ENCODE measurements at places on chromosomes 5 and 9. TPM values are rescaled to one million over a fixed set of nuclear protein-coding genes. Genes with fewer than 3 reads are reported as not detected.

Gene ORM2
- total RNA-seq: 2.8 TPM

Gene DROSHA
- 46.5 TPM for total RNA-seq

DNA sequence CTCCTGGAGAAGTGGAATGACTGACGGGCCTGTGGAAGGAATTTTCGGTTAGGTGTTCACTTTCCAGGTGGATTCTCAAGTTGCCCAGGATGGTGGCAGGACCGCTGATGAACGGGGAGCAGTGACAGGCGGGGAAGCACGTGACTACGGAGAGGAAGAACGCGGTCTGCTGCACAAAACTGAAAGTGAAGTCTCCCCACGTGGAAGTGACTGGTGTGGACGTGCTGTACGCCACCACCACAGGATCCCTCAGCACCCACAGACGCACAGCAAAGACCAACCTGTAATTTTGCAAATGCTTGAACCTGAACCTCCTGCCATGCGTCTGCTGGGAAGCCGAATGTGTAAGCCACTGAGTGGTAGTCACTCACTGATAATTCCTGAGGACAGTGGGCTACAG, 51.4 kb downstream of the RNF130 start:
- no peak for DNase-seq

DNA sequence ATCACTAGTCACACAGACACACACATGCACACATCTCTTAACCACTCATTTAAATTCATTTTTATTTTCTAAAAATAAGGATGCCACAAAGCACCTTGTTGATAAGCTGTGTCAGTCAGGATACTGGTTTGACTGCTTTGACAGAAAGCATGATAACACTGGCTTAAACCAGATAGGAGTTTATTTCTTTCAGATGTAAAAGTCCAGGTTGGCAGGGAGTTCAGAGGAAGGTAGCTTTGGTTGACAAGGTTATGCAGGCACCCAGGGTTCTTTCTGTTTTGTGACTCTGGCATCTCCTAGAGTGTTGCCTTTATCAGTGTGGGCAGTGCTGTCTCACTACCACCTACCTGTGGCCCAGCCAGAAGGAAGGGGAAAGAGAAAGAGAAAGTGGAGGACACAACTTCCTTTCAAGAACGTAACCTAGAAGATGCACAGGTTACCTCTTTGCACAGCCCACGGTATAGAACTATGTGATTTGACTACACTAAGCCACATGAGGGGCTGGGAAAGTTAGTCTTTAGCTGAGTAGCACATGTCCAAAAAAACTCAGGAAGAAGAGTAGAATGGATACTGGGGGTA, 334.7 kb downstream of the OSTF1 start:
- DNase-seq: no peak

DNA sequence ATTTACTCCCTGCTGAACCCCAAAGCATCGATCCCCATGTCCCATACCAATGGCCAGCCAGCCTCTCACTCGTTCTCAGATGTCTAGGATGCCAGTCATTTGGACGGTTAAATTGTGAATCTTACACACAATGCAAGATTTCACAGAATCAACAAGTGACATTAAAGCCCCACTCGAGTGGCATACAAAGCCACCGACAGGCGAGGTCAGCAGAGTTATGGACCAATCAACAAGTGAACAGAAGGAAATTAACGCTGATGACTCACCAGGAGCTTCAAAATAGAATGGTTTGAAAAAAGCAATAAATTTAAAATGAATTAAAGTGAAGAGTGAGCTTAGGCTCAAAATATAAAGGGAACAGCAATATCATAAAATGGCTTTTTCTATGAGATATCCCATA, 8.2 kb upstream of the RUFY1 start:
- no peak for DNase-seq

Gene IFNA6
- not detected for total RNA-seq

Gene CCL28
- 32.3 TPM for total RNA-seq

Gene PRDM9
- total RNA-seq: not detected

- DNase-seq: no peak
Measured at GRCh38 chr5:6384856-6385255, 6.5 kb upstream of the MED10 start.

Gene FIBCD1
- 6.0 TPM for total RNA-seq

DNA sequence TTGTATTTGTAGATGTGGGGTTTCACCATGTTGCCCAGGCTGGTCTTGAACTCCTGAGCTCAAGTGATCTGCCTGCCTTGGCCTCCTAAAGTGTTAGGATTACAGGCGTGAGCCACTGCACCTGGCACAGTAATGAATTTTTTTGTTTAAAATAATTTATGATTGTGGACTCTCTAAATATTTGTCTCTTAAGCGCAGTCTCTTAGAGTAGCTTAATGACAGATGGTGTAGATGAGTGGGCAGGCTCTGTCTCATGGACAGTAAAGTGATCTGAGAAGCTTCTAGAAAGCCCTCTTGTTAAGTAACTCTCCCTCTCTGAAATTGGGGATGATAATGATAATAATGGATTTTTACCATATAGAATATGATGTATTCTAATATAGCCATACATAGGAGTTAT, 47.5 kb upstream of the KIAA1958 start:
- no peak for DNase-seq

Gene CARTPT
- total RNA-seq: 0.23 TPM

DNA sequence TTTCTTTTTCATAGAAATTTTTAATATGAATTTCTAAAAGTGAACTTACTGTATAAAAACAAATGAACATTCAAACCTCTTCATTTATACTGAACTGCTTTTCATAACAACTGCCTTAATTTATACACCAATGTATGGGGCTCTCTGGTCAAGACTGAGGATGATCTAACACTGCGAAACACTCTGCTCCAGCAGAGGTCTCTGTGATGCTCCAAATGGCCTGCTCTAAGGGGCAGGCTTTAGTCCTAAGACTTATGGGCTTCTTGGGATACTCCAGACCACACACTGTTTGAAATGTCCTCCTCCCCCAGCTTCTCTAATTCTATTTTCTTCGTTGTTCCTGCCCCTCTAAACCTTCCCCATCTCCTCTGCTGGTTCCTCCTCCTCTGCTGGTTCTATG, 58.5 kb downstream of the LIFR start:
- no peak for DNase-seq

DNA sequence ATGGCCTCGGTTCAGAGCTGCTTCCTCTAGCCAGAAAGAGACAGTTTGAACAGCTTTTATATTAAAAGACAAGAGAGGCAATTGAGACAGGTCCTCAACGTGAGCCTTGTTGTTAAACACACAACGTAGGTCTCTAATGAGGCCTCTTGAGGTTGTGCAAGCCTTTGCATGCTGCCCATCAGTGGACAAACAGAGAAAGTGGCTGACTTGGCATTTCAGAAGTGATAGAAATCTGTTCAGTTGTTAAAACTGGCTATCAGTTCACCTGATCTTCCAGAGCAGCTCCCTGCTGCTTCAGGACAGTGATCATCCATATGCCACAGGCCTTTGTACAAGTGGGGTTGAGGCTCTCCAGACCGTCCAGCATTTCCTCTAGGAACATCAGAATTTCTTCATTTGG, 58.8 kb downstream of the MROH2B start:
- DNase-seq: no peak

Gene PCDHGA7
- 4.5 TPM for total RNA-seq

GRCh38 chr5:112353678-112354077, 65.4 kb downstream of the EPB41L4A start:
- DNase-seq: no peak

GRCh38 chr9:18888290-18888689, 144.7 kb downstream of the SAXO1 start:
- DNase-seq: no peak

DNA sequence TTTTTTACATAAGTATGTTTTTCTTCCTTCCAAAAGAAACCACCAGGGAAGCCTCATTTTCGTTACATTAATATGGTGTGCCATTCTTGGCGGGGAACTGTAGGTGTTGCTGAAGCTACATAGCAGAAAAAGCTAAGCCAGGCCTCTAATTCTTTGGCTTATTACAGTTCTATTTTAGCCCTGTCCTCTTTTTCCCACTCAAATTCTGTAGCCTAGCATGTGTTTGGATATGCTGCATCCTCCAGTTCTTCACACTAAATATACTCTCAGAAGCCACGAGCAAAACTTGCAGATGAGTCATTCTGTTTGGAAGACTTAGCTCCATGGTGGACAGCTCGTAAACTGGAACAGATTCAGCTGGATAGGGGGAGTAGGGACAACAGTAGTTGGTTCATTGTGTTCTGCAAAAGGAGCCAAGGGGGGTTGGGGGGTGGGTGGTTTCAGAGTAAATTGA, 369.4 kb downstream of the TMEM161B start:
- no peak for DNase-seq

GRCh38 chr5:149563466-149563865, 12.2 kb upstream of the CSNK1A1 start:
- no peak for DNase-seq

Measured in mucosa of gallbladder (tissue), 1 donor.